Kidney (tissue), 22 donors: ENCODE measurements at places on chromosomes 12 and 14. TPM values are rescaled to one million over a fixed set of nuclear protein-coding genes. Genes with fewer than 3 reads are reported as not detected.

- H3K4me3 ChIP-seq = no peak overlapping the region
- H3K36me3 ChIP-seq = no peaks in the 10 kb centered on the region
- H3K27ac ChIP-seq = no peak overlapping the region
- no peaks in the 10 kb centered on the region for H3K4me1 ChIP-seq
- DNase-seq = no peak
Observed at GRCh38 chr12:82415402-82415801, 57.1 kb downstream of the METTL25 start.

HVCN1 gene
- 4.7 TPM for polyA plus RNA-seq

- H3K4me3 ChIP-seq = no peak overlapping the region
- no peaks in the 10 kb centered on the region for H3K27me3 ChIP-seq
- no peak overlapping the region for H3K27ac ChIP-seq
- no peak for DNase-seq
- no peaks in the 10 kb centered on the region for H3K4me1 ChIP-seq
Observed at GRCh38 chr12:79737875-79738718, 47.3 kb upstream of the PAWR start.

DNA sequence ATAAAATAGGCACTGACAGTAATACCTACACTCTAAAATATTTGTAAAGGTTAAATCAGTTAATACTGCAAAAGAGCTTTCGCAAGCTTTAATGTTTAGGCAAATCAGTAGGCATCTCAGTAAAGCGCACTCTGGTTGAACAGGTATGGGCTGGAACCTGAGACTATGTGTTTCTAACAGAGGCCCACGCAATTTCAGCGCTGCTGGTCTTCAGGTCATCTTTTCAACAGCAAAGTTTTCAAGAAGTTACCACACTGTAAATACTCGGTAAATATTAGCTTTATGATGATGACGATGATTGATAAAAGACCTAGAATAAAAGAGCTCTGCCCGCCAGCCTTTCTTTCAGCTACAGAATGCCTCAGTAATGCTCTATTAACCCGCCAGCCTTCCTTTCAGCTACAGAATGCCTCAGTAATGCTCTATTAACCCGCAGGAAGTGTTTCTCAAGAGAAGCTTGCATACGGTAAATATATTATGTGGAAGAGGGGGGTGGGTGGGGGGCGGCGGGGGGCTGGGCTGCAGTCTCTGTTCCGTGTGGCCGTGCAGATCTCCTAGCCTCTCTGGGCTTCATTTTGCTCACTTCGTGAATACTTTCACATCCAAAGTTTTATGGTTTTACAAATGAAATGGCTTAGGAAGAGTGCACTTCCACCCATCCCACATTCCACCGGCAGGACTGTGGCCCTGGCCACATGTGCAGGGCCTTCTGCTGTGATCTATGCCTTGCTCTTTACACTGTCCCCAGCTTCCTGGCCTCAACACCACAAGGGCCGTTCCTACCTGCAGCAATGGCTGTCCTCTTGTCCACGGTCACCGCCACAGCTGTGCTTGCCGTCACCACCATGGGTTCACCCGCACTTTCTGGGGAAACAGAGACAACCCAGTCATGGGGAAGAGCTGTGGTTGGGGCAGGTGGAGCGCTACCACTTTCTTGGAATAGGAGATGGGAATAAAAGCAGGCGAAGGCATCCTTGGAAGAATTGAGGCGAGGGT, 19.9 kb downstream of the LRTM2 start:
- no peak overlapping the region for H3K27ac ChIP-seq
- H3K27me3 ChIP-seq = no peaks in the 10 kb centered on the region
- H3K36me3 ChIP-seq = no peaks in the 10 kb centered on the region
- no peaks in the 10 kb centered on the region for H3K4me1 ChIP-seq
- H3K4me3 ChIP-seq = no peak overlapping the region

ALG10 gene
- polyA plus RNA-seq = 0.88 TPM

DNA sequence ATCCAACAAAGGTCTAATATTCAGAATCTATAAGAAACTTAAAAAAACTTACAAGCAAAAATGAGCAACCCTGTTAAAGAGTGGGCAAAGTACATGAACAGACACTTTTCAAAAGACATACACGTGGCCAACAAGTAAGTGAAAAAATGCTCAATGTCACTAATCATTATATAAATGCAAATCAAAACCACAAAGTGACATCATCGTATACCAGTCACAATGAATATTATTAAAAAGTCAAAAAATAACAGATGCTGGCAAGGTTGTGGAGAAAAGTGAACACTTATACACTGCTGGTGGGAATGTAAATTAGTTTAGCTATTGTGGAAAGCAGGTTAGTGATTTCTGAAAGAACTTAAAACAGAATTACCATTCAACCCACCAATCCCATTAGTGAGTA, 199.1 kb downstream of the SNAPC1 start:
- no peak for DNase-seq
- no peaks in the 10 kb centered on the region for H3K27me3 ChIP-seq
- H3K4me3 ChIP-seq = no peak overlapping the region
- no peak overlapping the region for H3K27ac ChIP-seq

KRT73 gene
- polyA plus RNA-seq = not detected

DNA sequence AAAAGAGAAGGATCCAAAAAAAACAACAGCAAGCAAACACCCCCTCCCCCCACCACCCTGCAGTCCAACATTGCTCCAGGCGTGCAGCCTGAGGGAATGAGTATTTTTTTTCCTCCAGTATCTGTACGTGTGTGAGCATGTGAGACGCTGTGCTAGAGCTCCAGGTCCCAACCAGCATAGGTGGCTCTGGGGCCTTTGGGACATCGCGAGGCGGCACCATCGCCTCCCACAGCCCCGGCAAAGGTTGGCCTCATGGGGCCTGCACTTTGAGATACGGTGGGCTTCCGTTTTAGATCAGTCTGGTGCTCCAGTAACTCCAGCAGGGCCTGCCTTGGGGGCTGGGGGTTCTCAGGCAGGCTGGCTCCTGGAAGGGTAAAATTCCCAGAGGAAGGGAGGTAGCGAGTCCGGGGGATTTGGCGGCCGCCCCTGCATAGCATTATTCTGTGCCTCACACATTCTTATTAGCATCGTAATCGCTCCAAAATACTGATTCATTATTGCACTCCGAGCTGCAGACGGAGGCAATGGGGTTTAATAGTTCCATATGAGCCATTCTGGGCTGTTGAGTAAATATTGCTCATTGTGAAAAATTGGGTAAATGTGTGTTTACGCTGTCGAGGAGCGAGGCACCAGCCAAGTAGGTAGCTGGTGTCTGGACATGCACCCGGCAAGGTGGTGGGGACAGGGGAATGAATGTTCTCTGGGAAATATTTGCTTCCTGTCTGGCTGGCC, 143.1 kb upstream of the MYL2 start:
- H3K36me3 ChIP-seq = no peaks in the 10 kb centered on the region
- H3K4me1 ChIP-seq = no peaks in the 10 kb centered on the region
- H3K27ac ChIP-seq = no peak overlapping the region
- DNase-seq = no peak
- no peak overlapping the region for H3K4me3 ChIP-seq

- no peaks in the 10 kb centered on the region for H3K27me3 ChIP-seq
- no peak overlapping the region for H3K27ac ChIP-seq
- H3K36me3 ChIP-seq = peaks cover 4% of the 10 kb centered on the region
- H3K4me3 ChIP-seq = no peak overlapping the region
Observed at GRCh38 chr14:92553438-92553837, 39.9 kb downstream of the RIN3 start.

GRCh38 chr12:53806721-53807120, 54.9 kb upstream of the CISTR start:
- H3K36me3 ChIP-seq = no peaks in the 10 kb centered on the region
- no peak overlapping the region for H3K27ac ChIP-seq
- no peak overlapping the region for H3K4me3 ChIP-seq
- no peak for DNase-seq
- peaks cover under 1% of the 10 kb centered on the region for H3K27me3 ChIP-seq

DNA sequence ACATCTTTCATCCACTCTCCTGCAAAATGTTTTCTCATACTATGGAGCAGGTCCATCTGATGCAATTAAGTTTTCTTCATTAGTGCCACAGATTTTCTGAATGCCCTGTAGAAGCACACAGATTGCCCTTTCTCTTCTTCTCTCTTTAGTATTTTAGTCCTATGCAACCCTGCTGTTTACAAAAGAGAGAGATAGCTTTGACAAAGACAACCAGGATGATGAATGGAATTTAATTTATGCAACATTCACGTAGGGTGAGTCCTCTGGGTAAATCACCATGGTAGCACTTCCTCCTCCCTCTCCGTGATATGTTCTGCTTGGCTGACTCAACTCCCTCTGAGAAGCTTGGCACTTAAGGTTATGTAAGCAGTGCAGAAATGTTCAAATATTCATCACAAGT, 400.9 kb upstream of the PDE3A start:
- no peak overlapping the region for H3K4me3 ChIP-seq
- H3K27me3 ChIP-seq = no peaks in the 10 kb centered on the region
- no peaks in the 10 kb centered on the region for H3K36me3 ChIP-seq
- DNase-seq = peak; percentile 58
- peaks cover 4% of the 10 kb centered on the region for H3K4me1 ChIP-seq

SLC17A8 gene
- 0.09 TPM for polyA plus RNA-seq

DNA sequence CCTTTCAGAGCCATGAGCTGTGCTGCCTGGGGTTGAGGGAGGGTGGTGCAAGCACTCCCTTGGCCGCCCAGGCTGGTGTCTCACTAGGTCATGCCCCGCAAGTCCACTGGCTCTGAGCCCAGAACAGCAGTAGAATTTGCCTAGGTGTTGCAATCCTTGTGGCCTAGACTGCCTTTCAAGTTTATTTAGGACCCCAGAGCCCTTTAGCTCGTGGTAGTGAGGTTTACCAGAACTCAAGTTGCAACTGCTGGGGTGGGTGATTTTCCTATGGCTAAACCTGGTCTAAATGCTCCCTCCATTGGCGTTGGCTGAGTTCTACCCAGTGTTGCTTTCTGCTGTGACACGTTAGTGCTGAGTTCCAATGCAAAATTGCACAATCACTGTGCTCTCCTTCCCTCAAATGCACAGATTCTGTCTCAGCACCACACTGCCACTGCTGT, 287.2 kb downstream of the BCAT1 start:
- peaks cover 2% of the 10 kb centered on the region for H3K4me1 ChIP-seq
- no peak overlapping the region for H3K4me3 ChIP-seq
- H3K27me3 ChIP-seq = no peaks in the 10 kb centered on the region
- no peaks in the 10 kb centered on the region for H3K36me3 ChIP-seq
- DNase-seq = peak; percentile 2

GRCh38 chr12:77830583-77831351, at the start of gene NAV3:
Gene NAV3 (plus strand): TSS chr12:77830894. CDS start chr12:77831462, 568 bp downstream.
- no peak within 1 kb of the TSS for H3K27ac ChIP-seq
- no peaks in the 10 kb centered on the region for H3K27me3 ChIP-seq
- H3K4me1 ChIP-seq = no peaks in the 10 kb centered on the region
- no peaks in the 10 kb centered on the region for H3K36me3 ChIP-seq
- peak within 1 kb of the TSS; percentile 44 for H3K4me3 ChIP-seq

GRCh38 chr14:99575043-99576023, 28.7 kb downstream of the CCDC85C start:
- peak; percentile 66 for DNase-seq
- H3K4me1 ChIP-seq = peaks cover 2% of the 10 kb centered on the region
- no peaks in the 10 kb centered on the region for H3K36me3 ChIP-seq
- H3K27ac ChIP-seq = peak overlapping the region; percentile 89
